ENCODE measurements at places on chromosomes 13 and 19. TPM values are rescaled to one million over a fixed set of nuclear protein-coding genes. Genes with fewer than 3 reads are reported as not detected.

GRCh38 chr19:10516671-10517286, 468 bp downstream of the S1PR5 start:
- no peak for DNase-seq

DNA sequence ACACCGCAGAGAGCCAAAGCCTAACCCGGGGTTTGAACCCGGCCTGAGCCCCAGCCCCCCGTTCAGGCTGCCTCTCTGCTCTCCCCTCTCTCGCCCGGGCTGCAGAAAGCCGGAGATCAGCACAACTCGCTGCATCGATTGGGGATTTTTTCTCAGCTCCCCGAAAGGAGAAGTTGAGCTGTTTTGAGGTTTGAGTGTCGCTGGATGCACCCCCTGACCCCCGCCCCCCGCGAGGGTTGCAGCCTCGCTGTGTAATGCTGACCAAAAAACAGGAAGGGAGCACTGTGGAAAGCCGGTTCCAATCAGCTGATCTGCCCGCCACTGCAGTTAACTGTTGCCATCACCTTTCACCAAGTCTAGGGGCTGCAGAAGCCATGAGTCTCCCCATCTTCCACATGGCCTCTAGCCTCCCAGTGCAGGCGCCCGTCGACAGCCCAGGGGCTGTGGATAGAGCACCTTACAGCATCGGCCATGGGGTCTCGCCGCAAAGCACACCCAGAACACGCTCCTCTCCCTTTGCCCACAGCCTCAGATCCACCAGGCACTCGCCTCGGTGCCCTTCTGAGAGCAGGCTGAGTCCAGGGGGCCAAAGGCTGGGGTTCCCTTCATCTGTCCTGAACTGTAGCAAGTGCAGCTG, 34.5 kb downstream of the MYO9B start:
- no peak for DNase-seq

GRCh38 chr19:41456342-41456918, 13.5 kb downstream of the ERICH4 start:
- DNase-seq: no peak

GRCh38 chr19:18796239-18796638, 5.1 kb upstream of the COMP start:
- no peak for DNase-seq

DNA sequence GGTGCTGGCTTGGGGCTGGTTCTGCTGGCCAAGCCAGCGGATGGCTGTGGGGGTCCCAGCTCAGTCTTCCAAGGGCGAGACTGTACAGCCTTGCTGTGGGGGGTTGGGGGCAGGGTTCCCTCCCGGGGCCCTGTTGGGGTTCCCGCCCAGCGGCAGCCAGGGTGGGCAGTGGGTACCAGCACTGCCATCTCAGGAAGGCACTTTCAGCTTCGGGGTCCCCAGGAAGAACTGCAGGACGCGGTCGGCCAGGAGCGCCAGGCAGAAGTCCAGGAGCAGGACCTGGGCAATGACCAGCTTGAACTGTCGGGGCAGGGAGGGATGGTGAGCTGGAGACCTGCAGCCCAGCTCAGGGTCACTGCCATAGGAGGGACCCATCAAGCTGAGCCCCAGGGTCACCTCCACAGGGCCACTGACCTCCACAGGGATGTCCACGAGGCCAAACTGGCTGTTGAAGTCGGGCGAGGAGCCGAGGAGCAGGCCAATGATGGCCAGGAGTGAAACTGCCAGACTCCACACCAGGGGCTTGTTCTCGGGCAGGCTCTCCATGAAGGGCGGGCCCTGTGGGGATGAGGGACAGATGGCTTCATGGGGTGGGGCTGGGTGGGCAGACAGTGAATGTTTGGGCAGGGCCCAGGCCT, 1.9 kb upstream of the GMIP start:
- no peak for DNase-seq

GRCh38 chr19:14118165-14119051, 846 bp upstream of the PRKACA start:
- peak; percentile 53 for DNase-seq

DNA sequence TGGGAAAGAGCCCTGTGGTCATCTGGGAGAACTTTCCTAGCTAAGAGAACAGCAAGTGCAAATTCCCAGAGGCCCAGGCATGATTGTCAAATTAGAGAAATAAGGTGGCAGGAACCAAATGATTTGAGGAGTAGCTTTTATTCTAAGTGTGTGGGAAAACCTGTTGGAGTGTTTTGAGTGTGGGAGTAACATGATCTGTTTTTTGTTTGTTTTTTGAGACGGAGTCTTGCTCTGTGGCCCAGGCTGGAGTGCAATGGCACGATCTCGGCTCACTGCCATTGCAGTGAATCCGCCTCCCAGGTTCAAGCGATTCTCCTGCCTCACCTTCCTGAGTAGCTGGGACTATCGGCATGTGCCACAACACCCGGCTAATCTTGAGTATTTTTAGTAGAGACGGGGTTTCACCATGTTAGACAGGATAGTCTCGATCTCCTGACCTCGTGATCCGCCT, 2.4 kb downstream of the SAE1 start:
- DNase-seq: no peak

DNA sequence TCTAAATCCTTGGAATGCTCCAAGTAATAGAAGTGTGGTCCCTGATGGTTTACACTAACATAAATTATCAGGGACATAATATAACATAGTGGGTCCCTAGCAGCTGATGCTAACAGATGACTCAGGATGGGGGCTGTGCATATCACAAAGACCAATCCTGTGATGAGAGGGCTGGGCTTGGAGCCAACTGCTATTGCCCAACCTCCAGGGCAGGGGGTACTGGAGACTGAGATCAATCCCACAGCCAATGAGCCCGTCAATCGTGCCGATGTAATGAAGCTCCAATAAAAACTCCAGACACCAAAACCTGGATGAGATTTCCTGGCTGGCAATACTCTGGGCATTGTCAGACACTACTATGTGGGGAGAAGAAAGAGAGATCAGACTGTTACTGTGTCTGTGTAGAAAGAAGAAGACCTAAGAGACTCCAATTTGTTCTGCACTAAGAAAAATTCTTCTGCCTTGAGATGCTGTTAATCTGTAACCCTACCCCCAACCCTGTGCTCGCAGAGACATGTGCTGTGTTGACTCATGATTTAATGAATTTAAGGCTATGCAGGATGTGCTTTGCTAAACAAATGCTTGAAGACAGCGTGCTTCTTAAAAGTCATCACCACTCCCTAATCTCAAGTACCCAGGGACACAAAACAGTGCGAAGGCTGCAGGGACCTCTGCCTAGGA, 33.4 kb downstream of the ABCC4 start:
- no peak for DNase-seq

- peak; percentile 73 for DNase-seq
Measured at GRCh38 chr13:19959141-19959830, 759 bp downstream of the ZMYM2 start.

PRSS57 gene
- total RNA-seq: not detected

TMEM190 gene
- not detected for total RNA-seq

PPP5C gene
- 124 TPM for total RNA-seq

DNA sequence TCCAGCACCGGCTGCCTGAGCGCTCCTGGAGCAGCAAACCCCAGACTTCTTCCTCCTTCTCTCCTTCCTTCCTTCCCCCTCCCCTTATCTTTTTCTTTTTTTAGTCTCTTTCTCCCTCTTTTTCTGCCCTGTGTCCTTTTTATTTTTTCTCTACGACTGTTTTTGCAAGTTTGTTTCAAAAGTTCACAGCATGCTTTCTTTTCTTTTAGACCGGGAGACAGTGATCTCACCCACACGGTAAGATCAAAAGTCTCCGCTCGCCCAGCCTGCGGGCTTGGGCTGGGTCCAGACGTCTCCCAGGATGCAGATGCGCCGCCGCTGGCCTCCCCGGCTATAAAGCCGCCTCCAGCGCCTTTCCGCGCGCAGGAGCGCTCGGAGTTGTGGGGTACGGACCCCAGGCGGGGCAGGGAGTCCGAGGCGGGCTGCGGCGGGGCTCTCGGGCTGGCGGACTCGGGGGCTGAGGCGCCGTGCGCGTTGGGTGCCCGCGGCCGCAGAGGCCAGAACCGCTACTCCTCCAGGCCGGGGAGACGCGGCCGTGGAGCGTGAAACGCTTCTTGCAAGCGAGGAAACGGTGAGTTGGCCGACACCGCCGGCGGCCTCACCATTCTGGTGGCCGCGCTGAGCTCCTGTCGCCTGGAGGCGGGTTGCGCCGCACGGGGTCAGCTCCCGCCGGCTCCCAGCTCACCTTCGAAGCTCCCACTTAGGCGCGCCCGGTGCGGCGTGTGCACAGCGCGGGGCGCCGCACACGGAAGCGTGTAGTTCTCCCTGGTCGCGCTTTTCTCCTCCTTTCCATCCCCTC, 2.0 kb upstream of the TSHZ3 start:
- peak; percentile 13 for DNase-seq

GRCh38 chr19:17599780-17600179, 44.3 kb downstream of the COLGALT1 start:
- no peak for DNase-seq

- no peak for DNase-seq
Measured at GRCh38 chr19:5536337-5536894, 31.3 kb downstream of the TINCR start.

RASL11A gene
- 5.3 TPM for total RNA-seq

DNA sequence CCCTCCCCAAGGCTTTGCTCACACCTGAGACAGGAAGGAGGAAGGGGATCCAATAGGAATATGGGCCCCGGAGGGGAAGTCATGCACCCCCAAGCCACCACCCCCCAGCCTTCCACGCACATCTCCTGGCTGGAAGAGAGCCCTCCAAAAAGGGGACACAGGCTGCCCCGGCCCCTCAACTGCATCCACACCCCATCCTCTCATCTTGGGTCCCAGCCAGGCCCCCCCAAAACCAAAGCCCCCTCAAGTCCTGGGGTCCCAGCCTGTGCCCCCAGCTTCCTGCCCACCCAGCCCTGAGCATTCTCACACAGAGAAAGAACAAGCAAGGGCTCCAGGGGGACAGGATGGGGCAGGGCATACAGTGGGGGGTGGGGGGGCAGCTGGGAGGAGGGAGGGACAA, 12.1 kb downstream of the SMIM24 start:
- no peak for DNase-seq

DNA sequence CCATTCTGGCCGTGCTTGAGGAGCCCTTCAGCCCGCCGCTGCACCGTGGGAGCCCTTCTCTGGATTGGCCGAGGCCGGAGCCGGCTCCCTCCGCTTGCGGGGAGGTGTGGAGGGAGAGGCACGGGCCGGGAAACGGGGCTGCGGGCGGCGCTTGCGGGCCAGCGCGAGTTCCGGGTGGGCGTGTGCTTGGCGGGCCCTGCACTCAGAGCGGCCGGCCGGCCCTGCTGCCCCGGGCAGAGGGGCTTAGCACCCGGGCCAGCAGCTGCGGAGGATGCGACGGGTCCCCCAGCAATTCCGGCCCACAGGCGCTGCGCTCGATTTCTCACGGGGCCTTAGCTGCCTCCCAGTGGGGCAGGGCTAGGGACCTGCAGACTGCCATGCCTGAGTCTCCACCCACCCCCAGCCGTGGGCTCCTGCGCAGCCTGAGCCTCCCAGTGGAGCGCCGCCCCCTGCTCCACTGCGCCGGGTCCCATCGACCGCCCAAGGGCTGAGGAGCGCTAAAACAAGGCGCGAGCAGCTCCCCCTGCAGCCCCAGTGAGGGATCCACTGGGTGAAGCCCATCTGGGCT, 76.5 kb downstream of the PCDH20 start:
- DNase-seq: no peak

GRCh38 chr19:46347985-46348384, 1.1 kb downstream of the PPP5C start:
- DNase-seq: no peak

- no peak for DNase-seq
Measured at GRCh38 chr13:46526100-46526735, 26.8 kb upstream of the LRCH1 start.

IGFL1 gene
- total RNA-seq: not detected

NLRP11 gene
- 0.07 TPM for total RNA-seq

GRCh38 chr19:3617463-3617862, 9.1 kb downstream of the CACTIN start:
- no peak for DNase-seq

DNA sequence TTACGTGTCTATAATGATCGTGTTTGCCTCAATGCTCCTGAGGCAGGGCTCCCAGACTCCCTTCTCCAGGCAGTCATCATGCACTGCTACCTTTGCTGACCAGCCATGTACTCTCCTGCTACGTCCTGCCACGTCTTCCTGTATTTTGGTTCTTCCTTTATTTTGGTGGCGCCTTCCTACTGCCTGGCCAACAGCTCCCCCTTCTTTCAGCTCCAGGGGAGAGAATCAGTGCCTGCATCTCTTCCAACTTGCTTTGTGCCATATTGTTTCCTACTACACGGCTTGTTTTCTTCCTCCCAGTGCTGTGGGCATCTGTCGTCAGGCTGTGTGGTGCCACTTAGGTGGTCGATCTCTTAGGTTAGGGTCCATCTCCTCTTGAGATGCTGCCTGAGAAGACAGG, 96.2 kb downstream of the FGF9 start:
- DNase-seq: no peak
